Stimulated activated CD8-positive, alpha-beta memory T cell treated with anti-CD3 and anti-CD28 coated beads, Interleukin-4, amount 100 ng/mL, for 4 hours (primary cell): ENCODE measurements at places on chromosomes 7 and 10.

GRCh38 chr10:10438335-10439100 lies 579.2 kb upstream of the CELF2 start:
- no peak for DNase-seq

- no peak for DNase-seq
Observed at GRCh38 chr7:71384094-71384493, 252.2 kb downstream of the GALNT17 start.

- DNase-seq, result no peak
Observed at GRCh38 chr10:102398172-102399020, 2.9 kb downstream of the NFKB2 start.

GRCh38 chr7:156223935-156224832 lies 411.9 kb upstream of the SHH start:
- DNase-seq, result no peak

DNA sequence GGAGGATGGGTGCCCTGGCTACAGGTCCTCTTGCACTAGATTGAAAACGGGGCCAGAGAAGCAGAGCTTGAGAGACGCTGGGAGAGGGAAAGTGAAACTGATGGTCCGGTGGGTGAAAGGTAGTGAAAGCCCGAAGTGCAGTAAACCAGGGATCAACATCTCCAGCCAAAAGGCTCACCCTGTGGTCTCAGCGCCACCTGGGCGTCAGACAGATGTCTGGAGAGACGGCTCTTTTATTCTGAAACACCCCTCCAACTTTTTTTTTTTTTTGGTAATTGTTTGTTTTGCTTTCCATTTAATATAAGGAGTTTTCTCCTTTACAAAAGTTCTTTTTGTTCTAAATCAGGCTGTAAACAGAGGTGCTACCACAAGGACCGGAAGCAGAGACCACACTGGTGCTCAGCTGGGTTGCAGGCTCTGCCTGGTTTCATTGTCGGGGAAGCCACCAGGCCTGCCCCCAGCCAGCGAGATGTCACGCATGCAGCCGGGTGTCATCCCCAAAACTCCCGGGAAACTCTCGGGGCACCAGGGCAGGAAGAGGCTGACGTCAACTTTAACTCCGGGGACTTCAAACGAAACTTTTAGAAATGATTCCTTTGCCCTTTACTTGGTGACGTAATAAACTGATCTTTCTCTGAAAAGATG lies 11.2 kb downstream of the IL2RA start:
- DNase-seq, result peak; percentile 89

- DNase-seq, result no peak
Observed at GRCh38 chr10:127648885-127649284, 88.1 kb upstream of the FOXI2 start.

DNA sequence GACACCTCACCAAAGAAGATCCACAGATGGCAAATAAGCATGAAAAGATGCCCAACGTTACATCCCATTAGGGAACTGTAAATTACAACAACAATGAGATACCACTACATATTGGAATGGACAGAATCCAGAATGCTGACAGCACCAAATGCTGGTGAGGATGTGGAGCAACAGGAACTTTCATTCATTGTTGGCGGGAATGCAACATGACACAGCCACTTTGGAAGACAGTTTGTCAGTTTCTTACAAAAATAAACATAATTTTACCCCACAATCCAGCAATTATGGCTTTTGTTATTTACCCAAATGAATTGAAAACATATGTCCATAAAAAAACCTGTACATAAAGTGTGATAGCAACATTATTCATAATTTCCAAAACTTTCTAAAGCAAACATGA lies 176.8 kb downstream of the C7orf25 start:
- no peak for DNase-seq

DNA sequence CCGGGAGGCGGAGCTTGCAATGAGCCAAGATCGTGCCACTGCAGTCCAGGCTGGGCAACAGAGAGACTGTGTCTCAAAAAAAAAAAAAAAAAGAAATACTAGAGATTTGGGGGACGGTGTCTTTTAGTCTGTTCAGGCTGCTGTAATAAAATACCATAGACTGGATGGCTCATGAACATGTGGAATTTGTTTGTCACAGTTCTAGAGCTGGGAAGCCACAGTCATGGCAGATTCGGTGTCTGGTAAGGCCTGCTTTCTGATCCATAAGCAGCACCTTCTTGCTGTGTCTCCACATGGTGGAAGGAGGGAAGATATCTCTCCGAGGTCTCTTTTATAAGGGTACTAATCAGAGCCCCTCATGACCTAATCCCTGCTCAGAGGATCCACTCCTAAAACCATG lies 102.7 kb upstream of the MKLN1 start:
- DNase-seq, result no peak

DNA sequence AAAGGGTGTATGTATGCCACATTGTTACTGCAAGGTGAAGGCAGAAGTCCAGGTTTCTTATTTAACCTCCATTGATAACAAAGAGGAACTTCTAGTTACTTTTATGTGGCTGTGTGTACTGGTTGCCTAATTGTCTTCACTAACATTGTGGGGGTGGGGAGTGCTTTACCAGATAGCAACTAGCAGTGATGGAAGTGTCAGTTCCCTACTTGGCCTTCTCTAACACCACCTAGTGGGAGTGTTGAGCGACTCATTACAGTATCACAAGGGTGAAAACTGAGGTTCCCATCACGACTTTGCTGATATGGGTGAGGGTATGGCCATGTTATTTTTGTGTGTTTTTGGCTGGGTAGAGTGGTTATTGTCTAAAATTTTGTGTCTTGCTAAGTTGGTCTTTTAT lies 274.4 kb downstream of the THSD7A start:
- DNase-seq, result no peak

DNA sequence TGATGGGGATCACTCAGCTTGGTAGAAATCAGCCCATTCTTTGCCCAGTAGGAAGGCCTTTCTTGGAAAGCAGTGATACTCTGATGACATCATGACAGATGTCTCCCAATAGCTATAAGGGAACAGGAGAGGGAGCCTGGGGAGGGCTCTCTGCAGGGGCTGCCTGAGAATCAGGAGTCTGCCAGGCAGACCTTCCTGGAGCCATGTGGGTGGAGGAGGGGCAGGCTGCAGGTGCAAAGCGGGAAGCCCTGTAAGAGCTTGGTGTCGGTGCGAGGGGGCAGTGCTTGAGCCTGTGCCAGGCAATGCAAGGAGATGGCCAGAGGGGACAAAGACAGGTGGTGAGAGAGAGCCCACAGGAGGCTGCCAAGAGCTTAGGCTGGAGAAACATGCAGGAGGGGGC lies 5.0 kb upstream of the TNS3 start:
- DNase-seq, result no peak

DNA sequence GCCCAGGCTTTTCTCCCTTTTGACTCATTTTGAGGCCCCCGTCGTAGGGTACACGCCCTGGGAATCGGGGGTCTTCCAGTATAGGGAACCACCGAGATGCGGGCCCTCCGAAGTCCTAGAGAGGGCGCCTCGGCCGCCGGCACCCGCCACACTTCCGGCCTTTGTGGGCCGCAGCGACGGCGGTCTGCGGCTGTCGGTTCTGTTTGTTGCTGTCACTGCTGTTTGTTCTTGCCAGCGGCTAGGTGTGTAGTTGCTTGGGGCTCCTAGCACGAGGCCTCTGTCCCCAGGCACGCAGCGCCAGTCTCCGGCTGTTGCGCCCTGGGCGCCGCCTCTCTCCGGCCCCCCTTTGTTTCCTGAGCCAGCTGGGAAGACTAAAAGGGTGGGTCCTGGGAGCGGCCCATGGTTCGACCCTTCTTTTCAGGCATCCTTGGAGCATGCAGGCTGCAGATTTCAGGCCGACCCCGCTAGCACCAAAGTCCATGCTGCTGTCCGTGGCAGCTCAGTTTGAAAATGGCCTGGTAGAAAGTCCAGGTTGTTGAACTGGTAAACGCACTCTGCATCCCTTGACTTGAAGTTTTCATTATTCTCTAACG lies 17.8 kb upstream of the ZKSCAN1 start:
- DNase-seq, result peak; percentile 24

DNA sequence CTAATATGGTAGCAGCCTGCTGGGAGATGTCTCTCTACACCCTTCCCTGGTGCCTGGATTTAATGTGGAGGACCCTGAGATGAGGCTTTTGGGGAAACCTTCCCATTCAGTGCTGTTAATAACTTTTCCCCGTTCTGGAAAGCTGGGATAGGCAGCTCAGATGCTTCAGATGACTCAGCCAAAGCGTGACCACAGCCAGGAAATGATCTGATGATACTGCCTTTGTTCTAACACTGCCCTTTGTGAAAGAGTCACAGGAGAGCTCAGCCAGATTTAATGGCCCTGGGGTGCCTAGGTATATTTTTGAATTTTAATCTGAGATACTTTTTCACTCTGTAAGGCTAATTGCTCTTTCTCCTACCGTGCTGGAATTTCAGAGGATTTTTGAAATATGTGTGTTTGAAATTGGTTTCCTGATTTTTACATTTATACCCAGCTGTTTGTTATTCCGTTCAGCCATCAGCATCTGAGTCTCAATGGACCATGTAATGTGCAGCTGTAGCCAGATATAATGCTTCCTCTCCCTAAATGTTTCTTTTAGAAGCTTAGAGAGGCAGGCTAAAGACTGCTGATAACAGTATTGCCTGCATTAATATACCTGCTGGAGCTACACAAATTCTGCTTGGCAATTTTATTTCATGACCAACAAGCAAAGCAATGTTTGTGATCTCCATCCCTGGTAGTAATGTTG lies 17.8 kb downstream of the CELF2 start:
- no peak for DNase-seq

GRCh38 chr7:117119192-117119924 lies 166.1 kb downstream of the ST7 start:
- peak; percentile 62 for DNase-seq

- no peak for DNase-seq
Observed at GRCh38 chr7:155331396-155331795, 33.7 kb downstream of the INSIG1 start.

DNA sequence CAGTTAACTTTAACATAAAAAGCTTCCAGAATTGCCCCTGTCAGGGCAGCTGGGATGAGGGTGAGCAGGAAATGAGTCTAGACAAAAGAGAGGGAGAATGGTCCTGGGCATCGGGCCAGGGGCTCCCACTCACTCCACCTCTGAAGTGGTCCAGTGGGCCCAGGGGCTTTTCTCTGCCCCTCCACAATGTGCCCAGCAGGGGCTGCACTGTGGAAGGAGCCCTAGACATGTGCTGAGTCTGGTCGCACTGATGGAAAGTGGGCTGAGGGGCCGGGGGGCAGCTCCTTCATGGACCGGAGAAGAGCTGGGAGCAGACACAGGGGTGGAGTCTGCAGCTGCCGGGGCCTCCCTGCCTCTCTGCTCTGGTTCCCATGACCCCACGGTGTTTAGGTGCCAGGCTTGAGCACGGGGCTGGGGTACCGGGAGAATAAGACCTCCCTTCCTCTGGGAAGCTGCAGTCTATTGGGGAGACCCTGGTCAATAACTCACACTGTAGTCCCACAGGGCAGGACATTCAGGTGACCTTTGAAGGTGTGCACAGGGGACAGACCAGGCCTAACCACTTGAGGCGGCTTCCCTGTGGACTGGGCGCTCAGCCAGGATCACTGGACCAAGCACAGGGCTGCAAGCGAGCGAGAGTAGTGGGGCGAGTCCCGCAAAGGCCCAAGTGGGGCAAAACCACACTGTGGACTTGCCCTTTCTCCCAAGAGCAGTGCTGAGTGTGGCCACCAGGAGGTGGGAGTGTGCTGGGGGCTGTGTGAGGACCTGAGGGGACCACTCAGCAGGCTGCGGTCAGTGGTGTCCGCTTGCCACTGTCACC lies 6.1 kb downstream of the ADCY1 start:
- no peak for DNase-seq

DNA sequence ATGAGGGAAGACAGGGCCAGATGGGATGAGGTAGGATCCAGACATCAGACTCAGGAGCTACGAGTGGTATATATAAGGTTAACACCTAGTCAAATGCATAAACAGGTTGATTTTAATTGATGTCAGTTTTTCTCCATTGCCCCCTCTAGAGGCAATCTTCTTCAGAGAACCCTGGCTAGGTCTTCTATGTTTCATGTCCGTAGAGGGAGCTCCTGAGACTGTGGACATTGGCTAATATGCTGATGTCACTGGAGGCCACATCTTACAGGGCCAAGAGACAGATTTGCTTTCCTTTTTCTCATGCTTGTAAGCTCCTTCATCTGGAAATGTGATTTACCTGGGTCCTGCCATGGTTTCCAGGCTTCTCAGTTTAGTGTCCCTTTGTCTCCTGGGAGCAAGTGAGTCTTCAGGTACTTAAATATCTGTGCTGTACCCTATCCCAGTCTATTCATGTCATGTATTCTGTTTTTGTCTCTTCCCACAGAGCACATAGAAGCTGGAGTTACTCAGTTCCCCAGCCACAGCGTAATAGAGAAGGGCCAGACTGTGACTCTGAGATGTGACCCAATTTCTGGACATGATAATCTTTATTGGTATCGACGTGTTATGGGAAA lies 161.6 kb upstream of the PRSS1 start:
- DNase-seq, result no peak

DNA sequence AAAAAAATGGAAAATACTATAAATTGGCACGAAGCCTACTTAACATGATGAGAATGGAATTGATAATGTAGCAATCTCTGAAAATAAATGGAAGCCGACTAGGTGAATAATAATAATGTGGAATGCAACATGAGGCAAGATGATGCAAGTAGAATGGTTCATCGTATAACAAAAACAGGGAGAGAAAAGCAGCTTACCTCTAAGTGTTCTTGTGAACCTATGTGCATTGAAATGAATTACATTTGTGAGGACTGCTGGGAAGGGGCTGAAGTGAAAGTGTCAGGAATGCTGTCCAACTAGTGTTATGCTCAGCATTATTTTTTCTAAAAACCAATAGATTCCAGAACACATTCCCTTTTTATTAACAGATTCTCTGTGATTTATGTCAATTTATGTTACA lies 440.6 kb upstream of the LRRN3 start:
- no peak for DNase-seq

- DNase-seq, result peak; percentile 17
Observed at GRCh38 chr10:110007161-110007700, 553 bp upstream of the ADD3 start.

- DNase-seq, result no peak
Observed at GRCh38 chr10:87867453-87867852, 4.0 kb downstream of the PTEN start.

- no peak for DNase-seq
Observed at GRCh38 chr10:17062955-17063484, 66.6 kb downstream of the CUBN start.

DNA sequence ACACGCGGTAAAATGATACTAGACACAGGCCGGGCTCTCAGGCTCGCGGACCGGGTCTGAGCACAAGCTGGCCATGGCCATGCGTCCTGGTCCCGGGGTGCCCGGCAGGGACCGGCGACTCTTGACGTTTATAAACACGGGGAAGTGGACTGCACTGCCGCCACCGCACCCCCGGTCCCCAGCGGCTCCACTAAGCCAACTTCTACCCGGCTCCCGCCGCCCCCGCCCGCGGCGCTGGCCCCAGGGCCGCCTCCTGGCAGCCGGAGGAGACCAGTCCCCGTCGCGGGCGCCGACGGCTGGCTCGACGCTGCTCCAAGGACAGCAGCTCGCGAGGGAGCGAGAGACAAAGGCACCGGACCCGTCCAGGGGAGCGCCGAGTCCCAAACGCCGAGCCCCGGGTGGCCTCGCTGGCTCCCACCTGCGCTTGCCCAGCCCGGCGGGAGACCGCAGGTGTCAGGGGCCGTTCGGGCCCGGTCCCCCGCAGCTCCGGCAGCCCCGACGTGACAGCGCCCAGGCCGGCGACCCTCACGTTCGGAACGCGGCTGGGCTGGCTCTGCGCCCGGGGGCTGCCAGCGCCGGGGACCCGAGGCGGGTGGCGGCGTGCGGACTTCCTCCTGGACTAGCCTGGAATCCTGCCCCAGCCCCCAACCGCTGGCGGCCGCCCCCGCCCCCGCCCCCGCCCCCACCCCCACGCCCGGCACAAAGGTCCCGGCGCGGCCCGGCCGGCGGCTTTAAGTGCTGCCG lies 517 bp downstream of the ITGB1 start:
- no peak for DNase-seq
